A549 treated with AZD2906 at 1 μM for 4 hours (cell line): ENCODE measurements at places on chromosomes 2 and 18. TPM values are rescaled to one million over a fixed set of nuclear protein-coding genes. Genes with fewer than 3 reads are reported as not detected.

The BUB1 gene
- 33.7 to 43.6 TPM (median 36.3 TPM) in 5 replicates for total RNA-seq

The VWC2L gene
- total RNA-seq, result not detected in 5 replicates

The REG1B gene
- not detected in 5 replicates for total RNA-seq

The FOXD4L1 gene
- total RNA-seq, result 0.20 to 0.57 TPM (median 0.35 TPM) in 5 replicates

The MPP4 gene
- total RNA-seq, result 0.05 to 0.24 TPM (median 0.07 TPM) in 4 of 5 replicates, not detected in the other

The FEV gene
- total RNA-seq, result not detected in 5 replicates
